GM13977 (cell line): ENCODE measurements at places on chromosomes 16 and 17.
A peak's percentile ranks its signal among the peaks of the same experiment; 100 is the strongest.

GRCh38 chr16:66845080-66845410 lies 831 bp downstream of the CA7 start:
- DNase-seq = no peak

- DNase-seq = no peak
Measured at GRCh38 chr17:50807675-50808074, 27.7 kb upstream of the WFIKKN2 start.

GRCh38 chr17:74063439-74063838 lies 140.0 kb upstream of the RPL38 start:
- DNase-seq = no peak

DNA sequence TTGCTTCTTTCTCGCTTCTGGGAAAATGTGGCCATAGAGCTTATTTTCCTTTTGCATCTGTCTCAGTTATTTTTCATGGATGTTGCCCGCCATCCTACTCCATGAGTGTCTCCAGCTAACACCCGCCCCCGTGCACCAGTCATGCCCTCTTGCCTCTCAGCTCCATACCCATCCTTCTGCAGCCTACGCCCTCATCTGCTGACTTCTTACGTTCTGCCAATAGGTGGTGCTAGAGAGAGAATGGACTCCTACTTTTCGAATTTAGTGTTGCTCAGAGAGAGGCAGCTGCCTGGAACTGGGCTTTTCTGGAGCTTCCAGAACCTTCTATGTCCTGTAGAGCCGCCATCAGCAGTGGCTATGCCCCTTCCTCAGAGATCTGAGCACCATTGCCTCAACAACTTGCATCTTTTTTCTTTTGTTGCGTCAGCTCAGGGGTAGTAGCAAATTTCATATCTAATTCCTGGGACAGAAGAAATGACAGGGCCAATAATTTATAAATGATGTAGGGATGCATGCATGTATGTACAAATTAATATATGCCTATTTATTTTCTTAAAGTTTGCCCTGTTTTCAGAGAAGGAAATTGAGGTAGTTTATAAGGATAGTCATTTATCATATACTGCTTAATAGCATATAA lies 119.7 kb upstream of the MYOCD start:
- DNase-seq = peak; percentile 33

GRCh38 chr17:41345992-41346391 lies 4.6 kb downstream of the KRT33A start:
- DNase-seq = no peak

- DNase-seq = no peak
Measured at GRCh38 chr16:25064937-25065336, 46.6 kb upstream of the LCMT1 start.

GRCh38 chr17:76511668-76512365 lies 10.6 kb upstream of the RHBDF2 start:
- no peak for DNase-seq

DNA sequence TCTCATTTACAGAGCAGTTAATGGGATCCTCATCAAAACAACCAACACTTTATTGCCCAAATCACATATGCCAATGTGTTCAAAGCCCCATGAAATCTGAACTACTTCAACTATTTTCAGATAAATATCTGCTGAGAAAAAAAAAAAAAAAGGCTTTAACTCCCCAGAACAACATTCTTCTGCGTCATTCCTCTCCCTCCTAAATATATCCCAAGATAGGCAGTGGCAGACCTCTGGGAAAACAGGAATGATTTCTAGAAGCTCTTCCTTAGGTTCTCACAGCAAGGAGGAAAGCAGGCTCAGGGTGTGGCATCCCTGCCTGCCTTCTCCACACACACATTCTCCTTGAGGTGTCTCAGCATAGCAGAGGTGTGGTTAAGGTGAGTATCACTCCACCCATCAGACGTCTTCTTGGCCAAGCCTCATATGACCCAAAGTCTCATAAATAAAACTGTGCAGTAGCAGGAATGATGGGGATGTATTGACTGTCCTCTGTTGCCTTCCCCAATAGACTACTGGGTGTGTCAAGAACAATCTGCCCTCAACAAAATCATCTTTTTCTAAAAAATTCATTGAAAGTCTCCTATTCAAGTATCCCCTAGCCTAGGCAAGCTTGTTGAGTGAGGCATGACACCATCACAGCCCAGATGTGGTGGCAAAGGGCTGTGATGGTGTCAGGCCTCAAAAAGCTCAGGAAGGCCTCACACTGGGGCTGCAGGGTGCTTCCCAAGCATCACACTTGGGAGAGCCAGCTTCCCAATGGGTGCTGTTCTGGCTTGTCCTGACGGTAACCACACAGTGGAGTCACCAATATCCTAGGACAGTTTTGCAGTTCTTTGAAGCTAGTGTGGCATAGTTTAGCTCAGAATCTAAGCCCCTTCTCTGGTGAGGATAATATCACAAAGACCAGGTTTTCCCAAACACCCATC lies 135.4 kb upstream of the SOX9 start:
- DNase-seq = no peak

- no peak for DNase-seq
Measured at GRCh38 chr17:72416905-72417304, 296.1 kb downstream of the SOX9 start.

DNA sequence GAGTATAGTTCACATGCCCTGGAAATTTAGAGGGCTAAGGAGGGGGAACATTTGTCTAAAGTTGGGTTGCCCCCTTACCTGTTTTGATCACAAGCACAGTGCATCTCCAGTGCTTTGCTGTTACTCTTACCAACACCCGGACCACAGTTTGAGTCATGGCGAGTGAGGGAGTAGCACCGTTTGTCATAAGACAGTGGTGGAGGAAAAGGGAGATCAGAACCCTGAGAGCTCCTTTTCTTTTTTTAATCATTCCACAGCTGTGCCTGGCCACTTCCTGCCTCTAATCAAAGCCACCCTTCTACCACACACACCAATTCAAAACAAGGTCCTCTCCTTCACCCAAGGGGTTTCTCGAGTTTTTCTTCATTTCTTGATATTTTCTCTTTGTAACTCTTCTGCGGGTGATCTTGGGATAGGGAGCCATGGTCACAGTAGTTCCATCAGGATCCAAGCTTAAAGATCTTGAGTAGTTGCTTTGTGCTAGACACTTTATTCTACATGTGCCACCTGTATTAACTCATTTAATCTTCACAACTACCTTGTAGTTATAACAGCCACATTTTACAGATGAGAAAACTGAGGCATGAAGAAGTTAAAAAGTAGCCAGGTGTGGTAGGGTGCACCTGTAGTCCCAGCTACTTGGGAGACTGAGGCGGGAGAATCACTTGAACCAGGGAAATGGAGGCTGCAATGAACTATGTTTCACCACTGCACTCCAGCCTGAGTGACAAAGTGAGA lies 5.0 kb upstream of the MYL4 start:
- DNase-seq = no peak

DNA sequence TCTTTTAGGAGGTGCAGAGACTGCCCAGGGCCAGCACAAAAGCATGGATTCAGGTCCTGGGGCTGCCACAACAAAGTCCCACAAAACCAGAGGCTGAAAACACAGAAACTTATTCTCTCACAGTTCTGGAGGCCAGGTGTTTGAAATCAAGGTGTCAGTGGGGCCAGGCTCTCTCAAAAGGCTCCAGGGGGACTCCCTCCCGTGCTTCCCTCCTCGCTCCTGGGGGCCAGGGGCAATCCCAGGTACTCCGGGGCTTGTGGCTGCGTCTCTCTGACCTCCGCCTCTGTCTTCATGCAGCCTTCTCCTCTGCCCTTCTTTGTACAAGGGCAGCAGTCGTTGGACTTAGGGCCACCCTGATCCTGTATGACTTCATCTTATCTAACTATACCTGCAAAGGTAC lies 8.3 kb upstream of the RBFOX3 start:
- no peak for DNase-seq

DNA sequence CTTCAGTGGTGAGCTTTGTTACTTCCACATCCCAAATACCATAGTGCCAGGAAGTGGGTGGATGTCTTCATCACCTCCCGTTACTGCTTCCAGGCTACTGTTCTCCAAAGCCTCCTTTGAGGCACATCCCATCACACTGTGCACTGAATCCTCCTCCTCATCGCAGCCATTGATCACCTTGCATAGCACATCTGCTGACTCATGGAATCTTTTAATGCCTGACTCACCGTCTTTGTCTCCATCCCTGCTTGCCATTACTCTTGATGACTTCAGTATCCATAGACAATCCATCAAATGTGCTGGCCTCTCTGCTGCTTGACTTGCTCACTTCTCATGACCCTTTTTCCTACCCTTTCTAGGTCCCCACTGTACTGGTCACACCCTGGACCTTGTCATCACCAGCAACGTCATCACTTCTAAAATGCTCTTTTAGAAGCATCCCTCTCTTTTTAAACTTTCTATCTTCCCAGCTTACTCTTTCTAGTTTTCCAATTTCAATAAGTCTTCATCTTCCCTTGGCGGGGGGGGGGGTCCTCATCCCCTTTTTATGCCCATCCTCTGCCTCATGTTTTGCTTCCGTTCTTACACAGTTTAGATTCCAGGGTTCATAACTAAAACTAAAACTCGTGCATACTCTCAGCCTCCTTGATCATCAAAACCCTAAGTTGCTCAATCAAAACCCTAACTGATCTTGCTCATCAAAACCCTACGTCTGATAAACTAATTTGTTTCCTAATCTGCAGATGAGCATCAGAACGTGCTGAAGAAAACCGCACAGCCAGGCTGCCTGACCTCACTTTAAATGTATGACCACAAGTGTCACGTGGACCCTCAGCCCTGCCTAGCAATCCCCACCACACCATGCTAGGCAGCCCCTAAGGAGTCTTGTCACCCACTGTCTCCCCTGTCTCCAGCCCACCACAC lies 289.7 kb upstream of the ZFHX3 start:
- DNase-seq = no peak

DNA sequence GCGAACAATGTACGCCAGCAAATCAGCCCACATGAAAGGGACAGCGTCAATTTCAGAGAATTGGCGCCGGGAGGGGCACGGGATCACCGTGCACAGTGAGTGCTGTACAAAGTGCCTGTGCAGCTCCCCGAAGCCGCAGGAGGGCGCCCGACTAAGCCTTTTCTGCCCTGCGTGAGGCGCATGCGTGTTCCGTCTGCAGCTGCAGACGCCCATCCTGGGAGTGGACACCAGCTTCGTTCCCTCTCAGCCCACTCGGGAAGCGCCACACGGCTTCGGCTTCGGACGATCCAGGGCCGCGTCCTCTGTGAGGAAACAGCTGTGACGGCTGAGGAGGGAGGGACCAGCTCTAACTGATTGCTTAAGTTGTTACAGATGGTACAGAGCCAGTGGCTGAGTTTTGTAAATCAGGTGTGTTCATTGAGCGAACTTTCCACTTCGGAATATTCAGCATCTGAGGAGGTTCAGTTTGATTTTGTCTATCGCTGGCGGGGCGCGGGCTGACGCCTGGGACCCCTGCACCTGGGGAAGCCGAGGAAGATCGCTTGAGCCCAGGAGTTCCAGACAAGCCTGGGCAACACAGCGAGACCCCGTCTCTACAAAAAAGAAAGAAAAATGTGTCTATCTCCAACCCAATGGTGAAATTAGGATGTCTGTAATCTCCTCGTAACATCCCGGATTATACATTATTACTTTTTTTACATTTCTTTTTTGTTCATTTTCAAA lies 15.4 kb upstream of the ZNF287 start:
- peak; percentile 87 for DNase-seq

DNA sequence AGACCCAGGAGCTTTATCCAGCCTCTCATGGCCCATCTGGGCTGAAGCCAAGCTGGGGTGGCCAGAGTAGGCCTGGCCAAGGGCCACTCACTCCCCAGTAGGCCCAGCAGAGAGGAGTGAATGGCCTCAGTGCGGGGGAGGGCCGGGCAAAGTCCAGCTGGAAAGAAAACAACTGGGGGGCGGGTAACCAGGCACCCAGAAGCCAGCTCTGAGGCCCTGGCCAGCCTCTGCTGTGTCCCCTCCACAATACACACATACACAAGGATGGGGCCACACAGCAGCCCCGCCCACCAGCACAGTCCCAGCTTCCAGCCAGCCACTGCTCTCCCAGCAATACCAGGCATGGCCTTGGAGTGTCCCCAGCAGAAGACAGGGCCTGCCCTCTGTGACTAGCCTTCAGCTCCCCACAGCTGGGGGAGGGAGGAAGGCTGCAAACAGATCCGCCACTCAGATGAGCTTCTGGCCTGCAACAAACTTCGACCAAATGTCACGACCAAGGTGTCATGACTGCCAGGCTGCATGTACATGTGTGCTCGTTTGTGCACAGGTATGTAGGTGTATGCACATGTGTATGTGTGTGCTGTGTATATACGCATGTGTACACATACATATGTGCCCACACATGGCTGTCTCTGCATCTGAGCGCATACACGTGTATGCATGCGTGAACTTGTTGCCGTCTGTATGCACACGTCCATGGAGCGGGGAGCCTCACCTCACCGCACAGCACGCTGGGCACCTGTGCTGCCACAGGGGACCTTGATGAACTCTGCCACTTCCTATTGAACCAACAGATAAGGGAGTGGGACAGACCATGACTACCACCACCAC lies 5.0 kb downstream of the CARHSP1 start:
- DNase-seq = no peak

GRCh38 chr17:216625-217024 lies 35.2 kb upstream of the DOC2B start:
- no peak for DNase-seq

DNA sequence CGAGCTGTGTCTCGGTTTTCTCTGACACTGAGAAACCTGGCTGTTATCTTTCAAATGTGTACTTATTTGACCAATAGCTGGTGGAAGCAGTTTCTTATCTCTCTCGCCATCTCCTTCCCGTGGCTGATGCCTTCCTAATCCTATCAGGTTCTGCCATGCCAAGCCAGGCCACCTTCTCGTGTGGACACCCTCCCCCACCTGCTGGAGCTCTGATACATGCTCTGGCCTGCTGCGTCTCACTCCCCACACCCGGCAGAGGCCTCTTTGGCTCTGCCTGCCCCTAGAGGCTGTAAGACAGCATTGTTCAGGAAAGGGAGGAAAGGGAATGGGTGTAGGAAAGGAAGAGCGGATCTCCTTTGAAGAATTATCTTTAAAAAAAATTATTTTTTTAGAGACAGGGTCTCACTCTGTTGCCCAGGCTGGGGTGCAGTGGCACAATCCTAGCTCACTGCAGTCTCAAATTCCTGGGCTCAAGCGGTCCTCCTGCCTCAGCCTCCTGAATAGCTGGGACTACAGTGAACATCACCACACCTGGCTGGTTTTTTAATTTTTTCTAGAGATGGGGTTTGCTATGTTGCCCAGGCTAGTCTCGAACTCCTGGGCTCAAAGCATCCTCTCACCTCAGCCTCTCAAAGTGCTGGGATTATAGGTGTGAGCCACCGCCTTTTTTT lies 7.5 kb upstream of the ARMC5 start:
- no peak for DNase-seq

DNA sequence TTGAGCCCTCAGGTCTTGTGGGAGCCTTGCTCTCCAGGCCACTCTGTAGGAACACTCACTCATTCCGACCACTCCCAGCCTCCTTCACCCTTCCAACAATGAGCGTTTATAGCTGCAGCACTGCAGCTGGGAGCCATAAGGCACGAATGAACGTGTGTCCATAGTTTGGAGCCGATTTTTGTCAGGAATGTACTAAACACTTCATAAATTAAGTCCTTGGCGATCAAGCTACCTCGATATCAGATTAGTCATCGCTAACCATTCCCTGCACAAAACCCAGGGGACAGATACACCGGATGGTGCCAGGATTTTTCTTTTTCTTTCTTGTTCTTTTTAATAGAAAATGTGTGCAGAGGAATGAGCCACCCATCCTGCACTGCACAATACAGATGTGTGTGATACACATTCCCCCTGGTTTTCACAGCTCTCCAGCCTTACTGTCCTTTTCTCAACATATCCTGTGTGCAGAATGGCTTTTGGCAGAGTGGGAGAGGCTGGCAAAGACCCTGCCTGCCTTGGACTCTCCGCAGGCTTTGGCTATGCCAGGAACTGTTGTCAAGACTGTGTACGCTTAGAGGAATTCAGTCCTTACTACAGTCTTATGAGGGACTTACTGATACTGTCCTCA lies 68.4 kb upstream of the ELAC2 start:
- no peak for DNase-seq

- DNase-seq = no peak
Measured at GRCh38 chr16:25033852-25034251, 18.7 kb upstream of the ARHGAP17 start.
